ENCODE measurements at places on chromosomes 7 and 10.
A peak's percentile ranks its signal among the peaks of the same experiment; 100 is the strongest.

DNA sequence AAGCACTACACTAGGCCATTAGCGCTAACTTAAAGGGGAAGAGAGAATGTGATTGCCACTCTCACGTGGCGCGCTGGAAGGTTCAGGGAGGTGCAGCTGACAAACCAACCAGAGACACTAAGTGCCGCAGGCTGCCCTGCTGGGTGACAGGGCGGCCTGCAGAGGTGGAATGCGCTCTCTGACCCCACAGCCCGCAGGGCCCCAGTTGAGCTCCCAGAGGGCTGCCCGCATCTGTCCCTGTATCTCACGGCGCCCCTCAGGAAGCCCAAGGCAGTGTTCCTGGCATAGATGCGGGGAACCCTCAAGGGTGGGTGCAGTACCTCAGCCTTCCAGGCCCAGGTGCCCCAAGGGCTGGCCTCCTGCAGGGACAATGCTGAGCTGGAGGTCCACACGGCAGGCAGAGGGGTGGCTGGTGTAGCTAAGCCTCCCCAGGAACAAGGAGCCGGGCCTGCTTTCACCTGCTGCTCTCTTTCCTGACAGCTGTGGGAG is 66.6 kb downstream of the CALML3 start:
- DNase-seq, result no peak

DNA sequence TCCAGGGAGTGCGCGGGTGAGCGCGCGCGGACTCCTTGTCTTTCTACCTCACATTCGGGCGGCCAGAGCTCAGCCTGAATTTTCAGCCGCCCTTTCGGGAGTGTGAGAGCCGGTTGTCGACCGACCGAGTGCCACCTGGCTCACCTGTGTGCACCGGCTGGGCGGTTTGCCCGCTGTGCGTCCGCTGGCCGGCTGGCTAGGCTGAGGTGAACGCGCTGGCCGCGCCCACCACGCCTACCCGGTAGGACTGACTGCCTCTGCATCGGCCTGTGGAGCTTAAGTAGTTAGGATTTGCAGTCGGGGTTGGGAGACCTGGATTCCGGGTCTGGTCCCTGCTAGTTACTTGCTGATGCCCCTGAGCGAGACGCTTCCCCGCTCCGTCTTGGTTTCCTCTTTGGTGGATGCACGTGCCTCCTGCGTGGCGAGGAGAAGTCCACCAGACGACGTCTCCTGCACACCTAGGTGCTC is 553 bp downstream of the TSPAN15 start:
- no peak for DNase-seq

GRCh38 chr10:129911451-129912165 is 52.5 kb downstream of the EBF3 start:
- DNase-seq, result no peak

- DNase-seq, result no peak
These were observed at the start of gene SVOPL for GRCh38 chr7:138700857-138701536. Gene SVOPL, minus strand, starts transcription at chr7:138701362. Its CDS starts 22,317 bp downstream, at chr7:138679045.

DNA sequence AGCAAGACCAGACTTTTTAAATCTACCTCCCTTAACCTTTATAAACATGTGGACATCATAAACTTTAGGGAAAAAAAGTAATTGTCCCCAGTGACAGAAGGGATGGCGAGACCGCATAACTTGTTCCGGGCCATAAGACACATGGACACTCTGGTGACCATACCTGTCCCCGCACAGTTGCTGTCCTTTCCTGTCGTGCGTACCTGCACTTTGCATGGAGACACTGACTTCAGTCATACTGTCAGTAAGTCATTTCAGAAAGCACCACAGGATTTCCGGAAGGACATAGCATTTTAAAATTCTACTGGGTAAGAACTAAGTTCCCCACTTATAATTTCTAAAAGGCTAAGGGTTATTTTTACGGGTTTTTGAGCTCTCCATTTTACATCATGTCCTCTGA is 120.9 kb downstream of the CREB5 start:
- no peak for DNase-seq

GRCh38 chr10:73959484-73960243 is 38.3 kb upstream of the VCL start:
- no peak for DNase-seq

DNA sequence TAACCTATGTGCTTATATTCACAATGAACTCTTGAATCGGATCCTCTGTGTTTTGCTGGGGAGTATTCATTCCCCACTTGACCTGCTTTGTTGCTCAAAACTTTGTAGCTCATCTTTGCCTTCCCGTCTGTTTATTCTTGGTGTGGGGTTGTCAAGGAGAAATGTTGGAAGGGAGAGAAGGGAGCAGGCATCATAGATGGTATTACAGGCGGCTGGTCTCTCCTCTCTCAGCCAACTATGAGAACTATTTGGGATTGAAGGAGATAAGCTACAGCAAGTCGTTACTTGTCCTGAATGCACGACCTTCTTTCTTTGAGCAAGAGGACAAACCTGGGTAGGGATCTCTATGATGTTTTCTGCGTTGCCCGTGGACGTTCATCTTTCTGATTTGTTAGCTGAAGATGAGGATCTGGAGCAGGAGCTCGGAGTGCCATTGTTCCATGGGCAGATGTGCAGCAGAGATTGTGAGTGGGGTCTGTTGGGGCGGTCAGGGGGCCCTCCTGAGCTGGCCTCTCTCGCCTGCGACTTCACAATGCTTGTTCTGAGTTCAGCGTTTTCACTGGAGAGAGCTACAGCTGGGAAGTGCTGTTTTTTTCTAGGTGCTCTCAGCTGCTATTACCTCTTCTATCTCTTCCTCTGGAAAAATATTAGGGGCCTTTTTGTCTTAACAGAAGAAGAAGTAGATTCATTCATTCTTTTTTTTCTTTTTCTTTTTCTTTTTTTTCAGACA is 126.9 kb upstream of the KLF6 start:
- no peak for DNase-seq

DNA sequence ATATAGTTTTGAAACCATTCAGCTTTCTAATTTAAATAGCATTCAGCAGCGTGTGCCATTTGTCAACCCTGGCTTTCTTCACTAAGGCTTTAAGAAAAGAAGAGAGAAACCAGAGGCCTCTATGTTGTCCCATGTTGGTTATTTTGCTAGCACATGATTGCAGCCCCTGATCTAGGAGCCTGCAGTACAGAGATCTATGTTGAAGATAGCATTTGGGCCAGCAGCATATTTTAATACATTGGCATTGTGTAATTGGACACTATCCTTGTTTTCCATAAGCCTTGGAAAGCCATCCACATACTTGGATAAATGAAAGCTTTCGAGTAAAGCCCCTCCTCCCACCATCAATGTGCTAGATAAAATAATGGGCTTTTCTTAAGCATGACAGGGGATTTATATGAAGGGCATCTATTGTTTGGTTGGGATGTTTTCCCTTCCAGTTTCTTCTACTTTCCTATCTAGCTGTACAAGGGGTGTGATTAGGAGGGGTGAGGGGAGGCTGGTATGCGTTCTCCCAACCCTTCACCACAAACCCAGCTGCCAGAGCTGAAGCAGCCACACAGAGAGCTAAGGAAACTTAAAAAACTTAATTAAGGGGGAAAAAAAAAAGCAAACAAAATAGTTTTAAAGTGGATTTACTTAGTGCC is 23.1 kb upstream of the SDHAF3 start:
- DNase-seq, result no peak

DNA sequence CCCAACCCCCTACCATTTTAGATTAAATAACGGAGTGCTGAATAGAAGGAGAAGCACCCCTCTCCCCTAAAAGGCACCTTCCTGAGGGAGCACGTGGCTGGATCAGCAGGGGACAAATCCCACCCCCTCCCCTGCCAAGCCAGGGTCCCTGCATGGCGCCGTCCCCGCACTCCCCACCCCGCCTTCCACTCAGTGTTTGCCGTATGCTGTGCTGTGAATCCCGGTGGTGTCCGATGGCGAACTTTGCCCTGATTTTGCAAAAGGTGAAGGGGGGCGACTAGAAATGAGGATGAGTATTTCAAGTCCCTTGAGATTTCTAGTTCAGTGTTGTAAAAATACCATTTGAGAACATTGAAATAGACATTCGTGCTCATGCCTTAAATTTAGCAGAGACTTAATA is 83.5 kb upstream of the SH2B2 start:
- DNase-seq, result no peak

DNA sequence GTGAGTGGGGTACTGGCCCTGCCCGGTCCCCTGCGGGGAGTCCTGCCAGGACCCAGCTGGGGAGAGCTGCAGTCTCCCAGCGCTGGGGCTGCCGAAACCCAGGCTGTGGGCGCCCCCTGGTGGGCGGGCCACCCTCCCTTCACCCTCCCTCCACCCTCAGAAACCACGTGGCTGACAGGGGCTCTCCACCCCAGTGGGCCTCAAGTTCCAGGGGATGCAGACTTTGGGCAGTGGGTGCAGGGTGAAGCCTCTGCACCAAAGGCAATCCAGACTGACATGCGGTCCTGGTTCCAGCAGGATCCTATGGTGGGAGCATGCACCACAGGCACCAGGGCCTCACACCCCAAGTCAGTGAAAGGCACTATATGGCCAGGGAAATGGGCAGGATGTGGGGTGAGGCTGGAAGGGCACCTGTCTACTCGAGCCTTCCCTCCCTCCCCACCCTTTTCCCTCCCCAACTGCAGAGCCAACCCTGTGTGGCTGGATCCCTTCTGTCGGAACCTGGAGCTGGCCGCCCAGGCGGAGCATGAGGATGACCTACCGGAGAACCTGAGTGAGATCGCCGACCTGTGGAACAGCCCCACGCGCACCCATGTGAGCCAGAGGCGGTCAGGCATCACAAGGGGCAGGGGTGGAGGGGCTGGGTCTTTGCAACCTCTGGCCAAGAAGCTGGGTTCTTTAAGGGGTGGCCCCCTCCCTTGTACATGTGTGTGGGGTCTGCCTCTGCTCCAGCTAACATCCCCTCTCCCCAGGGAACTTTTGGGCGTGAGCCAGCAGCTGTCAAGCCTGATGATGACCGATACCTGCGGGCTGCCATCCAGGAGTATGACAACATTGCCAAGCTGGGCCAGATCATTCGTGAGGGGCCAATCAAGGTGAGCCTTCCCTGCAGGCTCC is 38.8 kb downstream of the PSAP start:
- peak; percentile 48 for DNase-seq

DNA sequence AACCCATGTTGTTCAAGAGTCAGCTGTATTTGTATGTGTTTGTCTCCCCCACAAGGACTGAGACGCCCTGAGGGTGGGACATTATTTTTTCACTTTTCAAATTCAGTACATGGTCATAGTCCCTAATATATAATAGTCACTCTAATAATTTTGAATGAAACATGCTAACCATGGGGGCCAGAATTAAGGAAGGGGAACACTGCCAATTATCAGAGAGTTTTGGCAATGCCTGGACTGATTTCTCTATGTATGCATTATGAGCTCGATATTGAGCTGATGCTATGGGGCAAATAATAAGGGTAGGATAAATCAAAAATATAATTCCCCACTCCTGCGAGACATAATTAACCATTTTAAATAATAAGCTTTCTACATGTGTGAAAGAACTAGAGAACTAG is 87.4 kb downstream of the CPED1 start:
- DNase-seq, result no peak

DNA sequence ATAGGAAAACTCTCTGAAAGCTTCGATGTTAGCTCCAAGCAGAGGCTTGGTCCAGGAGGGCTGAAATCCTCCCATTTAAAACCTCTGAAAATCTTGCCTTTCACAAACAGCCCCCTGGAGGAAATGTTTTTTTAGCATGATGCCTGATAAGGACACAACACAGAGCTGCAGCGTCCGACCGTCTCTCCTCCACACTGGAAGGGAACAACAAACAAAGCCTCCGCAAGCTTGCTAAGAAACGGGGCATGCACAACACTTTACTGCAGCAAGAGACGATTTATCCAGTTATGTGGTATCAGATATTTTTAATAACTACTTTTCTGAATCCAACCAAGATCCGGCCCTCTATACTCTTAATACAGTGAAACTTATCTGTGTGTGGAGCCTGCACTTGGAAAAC is 182.3 kb downstream of the PTPRN2 start:
- no peak for DNase-seq

DNA sequence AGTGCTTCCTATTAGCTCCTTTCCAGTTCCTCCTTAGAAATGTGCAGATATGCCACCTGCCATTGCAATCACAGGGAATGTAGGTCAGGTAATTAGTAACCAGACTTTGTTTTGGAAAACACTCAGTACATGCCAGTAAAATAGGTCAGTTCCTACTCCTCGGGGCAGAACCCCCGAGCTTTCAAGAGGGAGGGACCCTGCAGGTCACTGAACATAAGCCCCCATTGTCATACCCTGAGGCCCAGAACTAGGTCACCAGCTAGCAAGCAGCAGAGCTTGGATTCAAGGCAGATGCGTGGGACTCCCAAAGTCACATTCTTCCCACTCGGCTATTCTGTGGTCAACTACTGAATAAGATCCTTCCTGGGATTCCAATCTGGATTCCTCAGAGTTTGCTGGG is 104.8 kb downstream of the PPP1R3C start:
- no peak for DNase-seq

DNA sequence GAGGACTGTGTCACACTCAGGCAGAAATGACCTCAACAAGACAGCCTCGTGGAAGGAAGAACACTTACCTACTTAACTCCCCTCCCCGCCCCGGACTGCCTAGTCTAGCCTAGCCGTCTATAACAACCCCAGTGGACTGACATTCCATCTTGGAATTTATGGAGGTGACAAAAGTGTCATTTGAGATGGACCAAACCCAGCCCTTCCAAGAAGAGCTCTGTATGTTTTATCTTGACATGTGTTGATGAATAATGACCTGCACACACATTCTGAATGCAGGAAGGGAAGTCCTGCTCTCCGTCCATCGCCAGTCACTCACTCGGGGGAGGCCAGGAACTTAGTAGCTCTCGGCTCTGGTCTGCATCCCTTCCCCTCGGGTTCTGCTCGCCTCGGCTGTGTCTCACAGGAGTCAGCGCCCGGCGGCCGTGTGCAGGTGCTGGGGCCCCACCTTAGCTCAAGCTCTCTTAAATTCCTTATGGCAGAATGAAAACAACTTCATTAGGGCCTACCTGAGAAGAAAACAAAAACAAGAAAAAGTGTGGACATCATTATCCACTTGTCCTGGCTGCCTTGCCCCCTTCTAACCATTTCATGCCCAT is 140.9 kb upstream of the NPS start:
- DNase-seq, result no peak

GRCh38 chr10:43403911-43404703 is 4.9 kb downstream of the HNRNPF start:
- DNase-seq, result no peak

DNA sequence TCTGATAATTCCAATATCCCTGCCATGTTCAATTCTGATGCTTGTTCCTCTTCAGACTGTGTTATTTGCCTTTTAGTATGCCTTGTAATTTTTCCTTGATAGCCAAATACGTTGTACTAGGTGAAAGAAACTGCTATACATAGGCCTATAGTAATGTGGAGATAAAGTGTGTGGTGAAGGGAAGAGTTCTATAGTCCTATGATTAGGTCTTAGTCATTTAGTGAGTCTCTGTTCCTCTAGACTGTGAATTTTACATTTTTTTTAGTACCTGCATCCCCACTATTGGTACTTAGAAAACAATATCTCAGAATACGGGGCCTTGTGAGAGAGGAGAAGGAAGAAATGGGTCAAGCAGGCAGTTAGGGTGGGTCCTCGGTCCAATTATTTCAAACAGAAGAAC is 59.6 kb upstream of the SEMA3E start:
- DNase-seq, result no peak

GRCh38 chr10:113493882-113494301 is 59.0 kb upstream of the HABP2 start:
- DNase-seq, result no peak

GRCh38 chr7:89623018-89623672 is 531.1 kb upstream of the STEAP1 start:
- DNase-seq, result no peak

All from stimulated activated CD8-positive, alpha-beta memory T cell treated with anti-CD3 and anti-CD28 coated beads, Interleukin-7, amount 100 ng/mL, for 1 hour (primary cell).